Effector memory CD4-positive, alpha-beta T cell (primary cell): ENCODE measurements at places on chromosomes 5 and 9.

- DNase-seq = no peak
Measured at GRCh38 chr5:143471041-143471509, 67.6 kb upstream of the NR3C1 start.

- DNase-seq = no peak
Measured at GRCh38 chr9:114056527-114056926, 21.6 kb downstream of the AMBP start.

DNA sequence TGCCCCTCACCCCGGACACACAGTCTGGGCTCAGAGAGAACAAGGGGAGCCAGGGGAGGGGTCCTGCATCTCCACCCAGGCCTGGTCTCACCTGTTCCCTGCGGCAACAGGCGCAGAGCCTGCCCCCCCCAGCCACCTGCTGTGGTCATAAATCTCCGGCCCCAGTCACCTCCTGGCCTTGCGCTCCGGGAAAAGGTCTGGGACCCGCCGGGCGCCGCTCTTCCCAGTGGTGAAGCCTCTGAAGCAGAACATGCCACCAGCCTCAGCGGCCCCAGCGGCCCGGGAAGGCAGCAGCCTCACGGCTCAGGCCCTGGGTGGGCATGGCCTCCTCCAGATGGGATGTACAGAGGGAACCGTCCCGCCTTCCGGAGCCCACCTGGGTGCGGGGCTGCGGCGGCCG is 20.6 kb downstream of the NOTCH1 start:
- no peak for DNase-seq

DNA sequence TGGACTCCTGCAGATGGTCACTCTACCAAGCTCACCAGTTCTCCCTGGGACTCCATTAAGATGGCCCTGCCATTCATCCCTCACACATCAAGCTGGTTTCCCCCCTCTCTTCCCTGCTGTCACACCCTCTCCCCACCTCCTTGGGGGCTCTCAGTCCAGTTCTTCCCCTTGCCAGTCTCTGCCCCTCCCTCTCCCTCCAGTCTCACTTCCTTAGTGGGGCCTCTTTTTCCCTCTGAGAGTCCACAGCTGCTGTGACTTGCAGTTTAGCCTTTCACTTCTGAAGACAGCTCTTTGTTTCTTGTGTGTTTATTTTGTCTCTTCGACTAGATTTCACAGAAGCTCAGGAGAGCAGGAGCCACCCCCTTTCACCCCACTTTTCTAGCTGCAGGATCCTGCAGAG is 10.5 kb downstream of the DOCK2 start:
- no peak for DNase-seq

DNA sequence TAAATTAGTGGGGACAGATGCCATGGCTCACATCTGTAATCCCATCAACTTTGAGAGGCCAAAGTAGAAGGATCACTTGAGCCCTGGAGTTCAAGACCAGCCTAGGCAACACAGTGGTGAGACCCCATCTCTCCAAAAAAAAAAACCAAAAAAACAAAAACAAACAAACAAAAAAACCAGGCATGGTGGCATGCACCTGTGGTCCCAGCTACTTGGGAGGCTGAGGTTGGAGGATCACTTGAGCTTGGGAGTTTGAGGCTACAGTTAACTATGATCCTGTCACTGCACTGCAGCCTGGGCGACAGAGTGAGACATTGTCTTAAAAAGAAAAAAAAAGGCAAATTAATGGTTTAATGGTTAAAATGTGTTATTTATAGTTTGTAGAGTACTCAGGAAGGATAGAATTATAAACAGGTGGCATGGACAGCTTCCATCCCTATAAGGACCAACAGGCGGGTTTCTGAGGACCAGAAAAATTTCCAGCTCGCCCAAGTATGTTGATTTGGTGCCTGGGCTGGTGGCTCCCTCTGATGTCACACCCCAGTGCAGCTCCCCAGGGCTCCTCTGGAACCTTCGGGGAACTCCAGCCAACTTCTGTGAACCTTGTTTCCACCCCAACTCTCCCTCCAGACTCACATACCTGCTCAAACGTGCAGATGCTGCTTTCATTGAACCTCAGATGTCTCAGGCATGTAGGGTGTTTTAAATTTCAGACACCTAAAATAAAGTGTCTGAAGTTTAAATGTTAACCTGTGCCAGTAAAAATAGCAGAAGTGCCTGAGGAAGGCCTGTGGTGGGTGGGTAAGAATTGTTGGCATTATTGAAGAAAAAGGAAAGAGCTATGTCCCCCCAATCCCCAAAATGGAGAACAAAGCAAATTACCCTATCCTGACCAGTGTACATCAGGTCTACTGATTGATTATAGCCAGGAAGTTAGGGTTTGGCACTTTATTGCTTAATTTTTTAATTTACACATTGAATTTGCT is 69.0 kb downstream of the TRIO start:
- no peak for DNase-seq

GRCh38 chr5:113054899-113055298 is 78.3 kb downstream of the DCP2 start:
- DNase-seq = no peak

- DNase-seq = no peak
Measured at GRCh38 chr5:150649108-150650020, 8.9 kb downstream of the SYNPO start.

- DNase-seq = no peak
Measured at GRCh38 chr5:136729901-136730355, 364.6 kb upstream of the TRPC7 start.

DNA sequence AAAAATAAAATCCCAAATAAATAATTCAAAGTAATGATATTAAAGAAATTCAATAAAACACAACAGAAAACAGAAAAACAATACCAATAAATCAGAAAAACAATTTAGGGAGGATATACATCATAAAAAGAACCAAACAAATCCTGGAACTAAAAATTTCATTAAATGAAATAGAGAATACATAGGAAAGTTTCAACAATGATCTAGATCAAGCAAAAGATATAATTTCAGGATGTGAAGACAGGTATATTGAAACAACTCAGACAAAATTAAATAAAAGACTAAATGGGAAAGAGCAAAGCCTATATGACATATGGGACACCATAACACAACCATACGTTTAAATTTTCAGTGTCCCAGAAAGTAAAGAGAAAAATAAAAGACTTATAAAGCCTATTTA is 85.1 kb upstream of the GHR start:
- DNase-seq = no peak

DNA sequence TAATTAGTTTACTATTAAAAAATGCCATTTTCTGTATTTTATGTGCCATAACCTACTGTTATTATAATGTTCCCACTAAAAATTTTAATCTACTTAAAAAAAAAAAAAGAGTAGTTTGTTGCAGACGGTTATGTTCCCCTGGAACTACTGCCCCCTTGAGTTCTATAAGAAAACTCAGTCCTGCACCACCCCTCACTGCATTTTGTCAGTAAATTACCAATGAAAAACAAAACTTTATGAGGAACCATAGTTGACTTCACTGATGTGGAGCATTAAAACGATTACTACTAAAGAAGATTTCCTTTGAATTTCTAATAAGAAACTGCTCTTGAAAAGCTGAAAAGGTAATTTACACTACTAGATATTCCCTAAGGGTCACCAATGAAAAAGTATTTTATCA is 288.7 kb downstream of the FBXL17 start:
- DNase-seq = no peak

- DNase-seq = no peak
Measured at GRCh38 chr5:5490774-5491347, 68.4 kb downstream of the ICE1 start.

DNA sequence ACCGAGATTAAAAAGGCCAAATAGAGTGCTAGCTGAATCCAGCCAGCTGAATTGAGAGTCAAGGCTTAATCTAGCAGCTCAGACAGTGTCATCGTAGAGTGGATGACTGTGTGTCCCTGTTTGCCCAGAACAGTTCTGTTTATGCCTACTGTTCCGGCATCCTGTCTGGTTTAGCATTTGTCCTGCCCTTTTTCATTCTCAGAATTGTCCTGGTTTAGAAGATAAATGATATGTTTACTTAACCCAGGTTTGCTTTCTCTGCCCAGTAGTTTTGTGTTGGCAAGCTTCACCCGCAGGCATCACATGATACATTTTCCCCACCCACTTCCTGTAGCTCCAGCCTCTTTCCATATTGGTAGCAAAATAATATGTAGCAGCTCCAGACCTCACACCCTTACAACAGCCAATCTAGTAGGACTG is 41.3 kb upstream of the ZSWIM6 start:
- no peak for DNase-seq

GRCh38 chr5:15267966-15268365 is 232.0 kb upstream of the FBXL7 start:
- no peak for DNase-seq

DNA sequence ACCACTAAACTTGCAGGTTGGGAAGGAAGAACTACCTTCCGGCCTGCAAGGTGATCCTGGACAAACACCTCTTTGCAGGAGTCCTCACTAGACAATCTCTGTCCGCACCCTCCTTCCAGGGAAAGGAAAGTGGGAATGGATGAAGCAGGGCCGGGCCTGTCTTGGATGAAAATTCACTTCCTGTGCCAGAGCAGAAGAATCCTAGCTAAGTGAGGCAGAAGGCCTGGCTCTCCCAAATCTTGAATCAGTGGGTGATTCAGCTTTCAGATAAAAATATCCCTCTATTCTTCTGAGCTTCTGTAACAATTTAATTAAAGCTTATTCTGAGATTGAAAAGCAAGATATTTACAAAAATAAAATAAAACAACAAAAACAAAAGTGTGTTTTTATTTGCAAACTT is 281.9 kb upstream of the TLE4 start:
- DNase-seq = no peak

GRCh38 chr5:6453937-6454560 is 5.4 kb downstream of the UBE2QL1 start:
- no peak for DNase-seq
